ENCODE measurements at places on chromosomes 16 and 17.

- DNase-seq: no peak
Observed at GRCh38 chr17:50127697-50128361, 2.1 kb downstream of the SAMD14 start.

DNA sequence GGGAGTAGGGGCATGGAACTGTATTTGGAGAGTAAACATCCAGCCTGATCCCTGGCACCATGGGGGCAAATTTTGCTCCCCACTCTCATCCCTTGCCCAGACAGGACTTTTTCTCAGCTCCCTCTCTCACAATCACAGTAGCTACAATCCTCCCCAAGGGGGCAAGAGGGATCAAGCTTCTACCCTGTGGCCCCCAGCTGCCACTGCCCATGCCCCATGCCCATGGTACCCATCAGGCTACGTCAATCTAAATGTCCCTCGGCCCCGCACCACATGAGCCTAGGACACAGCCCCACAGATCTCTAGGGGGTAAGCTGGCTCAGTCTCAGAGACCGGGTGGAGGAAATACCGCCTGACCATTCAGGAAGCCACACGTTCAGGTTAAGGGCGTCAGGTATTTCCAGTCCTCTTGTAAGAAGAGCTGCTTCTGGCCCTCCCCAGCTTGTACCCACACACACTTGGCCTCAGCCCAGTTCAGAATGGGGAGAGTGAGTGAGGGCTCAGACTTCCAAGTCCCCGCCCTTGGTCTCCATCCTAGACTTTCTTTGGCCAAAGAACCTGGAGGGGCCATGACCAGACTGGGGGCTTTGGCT, 1.8 kb downstream of the CACNB1 start:
- DNase-seq: peak; percentile 9

DNA sequence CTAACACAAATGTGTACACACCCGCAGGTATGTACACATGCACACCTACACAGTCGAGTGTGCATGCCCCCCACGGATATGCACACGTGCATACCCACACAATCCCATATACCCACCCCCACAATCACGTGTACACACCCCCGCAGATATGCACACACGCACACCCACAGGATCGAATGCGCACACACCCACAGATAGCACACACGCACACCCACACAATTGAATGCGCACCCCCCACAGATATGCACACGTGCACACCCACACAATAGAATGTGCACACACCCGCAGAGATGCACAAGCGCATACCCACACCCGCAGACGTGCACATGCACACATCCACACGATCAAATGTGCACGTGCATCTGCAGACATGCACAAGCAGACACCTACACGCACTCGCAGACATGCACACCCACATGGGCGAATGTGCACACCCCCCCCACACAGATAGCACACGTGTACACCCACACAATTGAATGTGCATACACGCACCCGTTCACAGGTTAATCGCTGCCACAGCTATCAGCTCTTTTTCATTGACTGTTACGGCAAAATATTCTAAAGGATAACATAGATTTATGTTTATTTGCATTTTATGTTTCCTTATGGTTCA, 10.8 kb downstream of the ZNF750 start:
- DNase-seq: no peak

GRCh38 chr17:56765449-56765848, 68.3 kb downstream of the C17orf67 start:
- no peak for DNase-seq

- DNase-seq: no peak
Observed at GRCh38 chr17:28954886-28955285, 3.6 kb upstream of the PHF12 start.

DNA sequence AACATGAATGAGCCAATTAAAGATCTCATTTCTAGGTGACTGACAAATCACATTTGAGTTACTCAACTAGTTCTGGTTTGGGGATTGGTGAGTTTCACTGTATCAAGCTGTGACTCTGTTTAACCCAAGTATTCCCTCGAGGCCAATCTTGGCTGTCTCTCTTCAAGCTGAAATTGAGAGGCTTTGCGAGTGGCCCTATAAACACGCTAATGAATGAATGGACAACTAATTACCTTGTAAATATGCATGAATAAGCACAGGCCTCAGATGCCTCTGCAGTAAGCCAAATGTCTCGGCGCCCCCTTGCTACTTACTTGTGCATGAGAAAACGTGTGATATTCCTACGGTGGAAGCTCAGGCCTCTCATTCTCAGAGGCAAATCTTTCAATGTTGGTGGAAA, 450.3 kb upstream of the PSMD7 start:
- peak; percentile 10 for DNase-seq

- DNase-seq: no peak
Observed at GRCh38 chr16:81995651-81996050, 15.6 kb downstream of the SDR42E1 start.

DNA sequence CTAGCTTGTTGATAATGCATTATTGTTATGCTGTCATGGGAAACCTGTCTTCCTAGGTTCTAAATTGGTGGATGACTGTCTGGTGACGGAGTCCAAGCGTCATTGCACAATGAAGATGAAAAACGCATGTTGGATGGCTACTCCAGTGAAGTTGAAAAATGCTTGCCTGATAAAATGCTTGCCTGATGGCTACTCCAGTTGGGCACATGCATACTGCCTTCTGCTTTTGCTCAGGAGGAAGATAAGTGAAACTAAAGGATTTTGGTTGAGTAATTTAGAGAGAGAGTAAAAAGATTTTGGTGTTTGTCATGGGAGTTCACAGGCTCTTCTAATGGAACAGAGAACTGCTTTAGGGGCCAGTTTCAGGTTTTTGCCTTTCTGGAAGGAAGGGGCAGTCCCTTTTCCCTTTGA, 118.6 kb downstream of the PRKCA start:
- no peak for DNase-seq

DNA sequence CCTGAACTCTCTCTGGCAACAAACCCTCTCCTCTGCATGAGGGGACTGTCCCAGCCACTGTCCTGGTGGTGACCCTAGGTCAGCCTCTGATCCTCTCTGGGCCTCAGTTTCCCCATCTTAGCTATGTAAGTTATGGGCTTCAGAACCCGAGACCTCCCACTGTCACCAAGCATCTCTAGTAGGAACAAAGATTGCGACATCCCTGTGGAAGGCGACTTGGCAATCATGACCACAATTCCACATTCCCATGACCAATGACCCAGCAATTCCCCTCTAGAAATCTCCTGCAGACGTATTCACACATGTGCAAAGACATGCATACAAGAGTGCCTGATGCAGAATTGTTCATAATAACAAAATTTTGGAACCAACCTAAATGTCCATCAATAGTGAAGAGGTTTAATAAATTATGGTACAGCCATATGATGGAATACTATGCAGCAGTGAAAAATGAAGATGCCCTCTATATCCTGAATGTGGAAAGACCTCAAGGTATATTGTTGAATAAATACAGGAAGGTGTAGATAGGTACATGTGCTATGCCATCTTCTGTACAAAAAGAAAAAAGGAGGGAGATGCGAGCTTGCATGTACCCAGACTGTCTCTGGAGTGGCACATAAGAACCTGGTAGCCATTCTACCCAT, 21.2 kb downstream of the CNGB1 start:
- no peak for DNase-seq

DNA sequence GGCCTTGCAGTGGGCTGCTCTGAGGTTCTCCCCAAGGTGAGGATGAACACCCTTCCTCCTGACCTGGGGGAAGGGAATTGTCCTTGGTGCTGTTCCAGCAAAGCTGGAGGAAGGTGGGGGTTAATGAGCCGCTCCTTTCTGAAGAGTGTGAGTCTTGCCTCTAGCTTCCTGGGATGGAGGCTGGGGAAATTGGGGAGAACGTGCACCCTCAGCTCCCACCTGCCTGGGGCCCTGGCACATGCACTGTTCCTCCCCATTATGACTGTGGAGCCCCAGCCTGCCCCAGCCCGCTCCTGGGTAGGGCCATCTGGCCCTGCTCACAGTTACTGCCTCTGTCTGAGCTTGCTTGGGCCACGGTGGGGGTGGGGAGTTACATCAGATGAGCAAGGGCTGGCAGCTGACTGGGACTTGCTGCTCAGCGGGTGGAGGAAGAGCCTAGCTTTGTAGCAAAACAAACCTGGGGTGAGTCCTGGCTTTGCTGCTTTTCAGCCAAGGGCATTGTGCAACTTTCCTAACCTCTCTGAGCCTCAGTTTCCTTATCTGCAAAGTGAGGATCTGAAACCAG, 11.1 kb downstream of the TNS4 start:
- DNase-seq: peak; percentile 25

GRCh38 chr16:25111403-25112166, at the start of gene LCMT1:
LCMT1 (plus strand) TSS chr16:25111742; CDS start chr16:25111884, 142 bp downstream.
- DNase-seq: peak; percentile 79

DNA sequence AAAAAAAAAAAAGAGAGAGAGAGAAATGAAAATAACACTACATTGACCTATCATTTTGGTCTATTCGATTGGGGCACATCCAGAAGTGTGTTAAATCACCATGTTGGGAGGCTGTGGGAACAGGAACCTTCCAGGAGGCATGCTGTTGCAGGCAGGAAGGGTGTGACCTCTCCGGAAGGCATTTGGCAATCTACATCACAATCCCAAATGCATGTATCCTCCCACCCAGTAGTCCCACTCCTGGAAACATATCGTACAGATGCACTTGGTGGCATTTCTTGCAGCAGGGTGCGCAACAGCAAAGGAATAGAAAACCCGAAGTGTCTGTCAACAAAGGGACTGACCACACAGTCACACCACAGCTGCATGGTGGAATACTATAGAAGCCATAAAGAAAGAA, 7.9 kb downstream of the PLLP start:
- DNase-seq: no peak

DNA sequence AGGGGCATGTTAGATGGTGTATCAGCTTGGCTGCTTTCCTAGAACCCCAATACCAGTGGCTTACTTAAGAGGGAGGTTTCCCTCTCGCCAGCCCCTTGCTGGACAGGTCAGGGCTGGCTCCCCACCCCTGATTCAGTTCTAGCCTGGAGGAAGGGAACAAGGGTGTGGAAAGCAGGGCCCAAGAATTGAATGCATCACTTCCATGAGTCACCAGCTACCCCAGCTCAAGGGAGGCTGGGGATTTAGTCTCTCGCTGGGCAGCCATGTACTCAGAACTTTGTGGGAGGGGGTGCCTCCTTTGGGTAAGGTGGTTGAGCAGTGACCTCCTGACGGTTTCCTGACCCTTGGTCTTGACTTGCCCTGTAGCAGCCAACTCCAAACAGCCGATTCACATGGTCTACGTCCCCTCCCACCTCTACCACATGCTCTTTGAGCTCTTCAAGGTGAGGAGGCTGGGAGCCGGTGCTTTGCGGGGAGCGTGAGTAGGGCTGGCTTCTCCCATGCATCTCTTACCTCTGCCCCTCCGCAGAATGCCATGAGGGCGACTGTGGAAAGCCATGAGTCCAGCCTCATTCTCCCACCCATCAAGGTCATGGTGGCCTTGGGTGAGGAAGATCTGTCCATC, 12.8 kb downstream of the PDK2 start:
- DNase-seq: no peak

DNA sequence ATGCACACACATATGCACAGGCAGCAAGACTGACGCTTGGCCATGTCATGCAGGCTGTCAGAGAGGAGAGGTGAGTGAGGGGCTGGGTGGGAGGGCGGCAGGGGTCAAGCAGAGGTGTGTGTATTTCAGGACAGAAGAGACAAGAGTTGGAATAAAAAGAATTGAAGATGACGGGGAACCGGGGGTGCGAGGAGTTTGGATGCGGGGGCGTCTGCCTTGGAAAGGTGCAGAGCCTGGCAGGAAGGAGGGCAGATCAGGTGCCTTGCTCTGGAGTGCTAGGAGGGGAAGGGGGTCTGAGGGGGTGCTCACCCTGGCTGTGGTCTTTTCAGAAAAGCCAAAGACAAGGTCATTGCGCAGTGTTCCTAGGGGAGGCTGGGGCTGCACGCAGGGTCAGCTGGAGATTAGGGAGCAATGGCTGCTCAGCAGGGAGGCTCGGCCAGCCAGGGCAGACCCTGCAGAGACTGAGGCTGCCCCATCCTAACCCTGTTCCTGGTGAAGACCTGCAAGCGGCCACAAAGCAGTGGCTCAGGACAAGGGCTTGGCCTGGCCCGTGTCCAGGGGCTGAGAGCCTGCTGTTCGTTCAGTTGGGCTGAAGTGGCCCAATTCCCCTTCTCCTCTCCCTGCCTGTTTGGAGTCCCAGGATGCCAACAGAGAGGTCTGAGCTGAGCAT, 23.7 kb upstream of the CBX4 start:
- DNase-seq: no peak

DNA sequence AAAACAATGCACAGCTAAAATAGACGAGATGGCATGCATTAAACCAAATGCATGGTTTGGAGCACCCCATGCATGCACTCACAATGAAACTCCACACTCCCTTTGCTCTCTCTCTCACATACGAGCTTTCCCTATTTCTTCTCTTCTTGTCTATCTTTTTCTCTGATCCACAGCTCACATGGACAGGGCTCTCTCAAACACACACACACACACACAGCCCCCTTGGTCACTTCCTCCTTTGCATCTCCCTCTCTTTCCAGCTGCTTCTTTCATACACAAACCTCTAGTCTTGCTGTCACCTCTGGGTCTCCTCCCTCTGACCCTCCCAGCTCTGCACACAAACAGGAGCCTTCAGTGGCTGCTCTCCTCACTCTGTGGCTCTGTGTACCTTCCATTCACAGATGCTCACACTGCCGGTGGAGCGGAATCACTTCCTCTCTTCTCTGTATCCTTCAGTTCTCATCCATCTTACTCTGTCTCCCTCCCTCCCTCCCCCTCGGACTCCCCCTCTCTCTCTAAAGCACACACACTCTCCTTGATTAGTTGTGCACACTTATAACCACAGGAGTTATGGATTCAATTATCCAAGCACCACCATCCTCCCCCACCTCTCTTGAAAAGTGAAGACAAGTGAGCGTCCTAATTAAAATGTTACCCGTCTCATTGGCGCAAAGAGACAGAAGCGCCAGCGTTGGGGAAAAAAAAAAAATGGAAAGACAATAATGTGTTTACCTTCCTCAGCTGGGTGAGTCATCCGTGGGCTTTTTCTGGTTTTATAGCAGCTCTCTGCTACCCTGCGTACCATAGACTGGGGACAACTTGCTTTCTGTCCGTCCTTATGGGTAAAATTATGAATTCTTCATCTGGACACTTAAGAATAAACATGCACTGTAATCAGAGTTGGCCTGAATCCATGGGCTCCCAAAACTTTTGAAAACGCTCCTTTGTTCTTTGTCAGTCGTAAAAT, 90.8 kb downstream of the SHISA6 start:
- DNase-seq: no peak

Measured in hypothalamus (tissue), 51 donors.